Stimulated activated CD4-positive, alpha-beta T cell treated with anti-CD3 and anti-CD28 coated beads, Interleukin-4, amount 100 ng/mL, for 48 hours (primary cell): ENCODE measurements at places on chromosomes 4 and X.

DNA sequence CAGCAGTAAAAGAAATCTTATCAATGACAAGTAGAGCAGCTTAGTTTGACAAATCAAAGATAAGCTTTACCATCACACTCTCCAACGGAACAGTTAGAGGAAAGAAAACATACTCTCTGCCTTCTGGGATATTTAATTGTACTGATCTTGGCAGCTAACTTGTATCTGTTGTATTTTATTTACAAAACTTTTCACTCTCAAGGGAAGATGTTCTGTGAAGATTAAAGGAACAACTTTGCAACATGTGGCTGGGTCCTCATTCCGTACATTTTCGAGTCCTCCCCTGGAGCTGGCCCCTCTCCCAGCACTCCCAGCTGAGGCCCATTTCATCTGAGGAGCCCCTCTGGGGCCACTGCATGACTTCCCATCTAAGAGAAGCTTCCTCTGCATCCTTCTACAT lies 74.4 kb downstream of the RPS3A start:
- no peak for DNase-seq

DNA sequence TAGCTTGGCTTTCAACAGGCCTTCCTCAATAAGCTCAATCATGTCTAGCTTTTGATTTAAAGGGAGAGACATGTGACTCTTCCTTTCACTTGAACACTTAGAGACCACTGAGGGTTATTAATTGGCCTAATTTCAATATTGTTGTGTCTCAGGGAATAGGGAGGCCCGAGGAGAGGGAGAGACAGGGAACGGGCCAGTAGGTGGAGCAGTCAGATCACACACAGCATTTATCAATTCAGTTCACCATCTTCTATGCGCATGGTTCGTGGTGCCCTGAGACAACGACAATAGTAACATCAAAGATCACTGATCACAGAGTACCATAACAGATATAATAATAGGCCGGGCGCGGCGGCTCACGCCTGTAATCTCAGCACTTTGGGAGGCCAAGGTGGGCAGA lies 17.8 kb downstream of the ZNF81 start:
- no peak for DNase-seq

DNA sequence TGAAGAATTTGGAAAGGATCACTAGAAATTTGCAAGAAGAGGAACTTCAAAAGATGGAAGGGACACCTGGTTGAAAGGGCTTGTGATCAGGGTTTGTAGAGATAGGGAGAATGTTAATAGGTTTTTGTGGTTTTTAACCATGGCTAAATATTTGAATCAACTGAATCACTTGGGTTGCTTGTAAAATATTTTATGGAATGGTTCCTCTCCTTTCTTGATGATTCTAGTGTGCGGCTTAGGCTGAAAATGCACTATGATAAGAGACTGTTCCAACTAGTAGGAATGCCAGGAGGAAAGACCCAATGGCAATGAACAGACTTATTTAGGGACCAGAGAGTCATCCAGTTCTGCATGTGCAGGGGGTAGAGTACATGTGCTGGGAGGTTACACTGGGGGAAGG lies 408.2 kb downstream of the ARHGAP24 start:
- no peak for DNase-seq

DNA sequence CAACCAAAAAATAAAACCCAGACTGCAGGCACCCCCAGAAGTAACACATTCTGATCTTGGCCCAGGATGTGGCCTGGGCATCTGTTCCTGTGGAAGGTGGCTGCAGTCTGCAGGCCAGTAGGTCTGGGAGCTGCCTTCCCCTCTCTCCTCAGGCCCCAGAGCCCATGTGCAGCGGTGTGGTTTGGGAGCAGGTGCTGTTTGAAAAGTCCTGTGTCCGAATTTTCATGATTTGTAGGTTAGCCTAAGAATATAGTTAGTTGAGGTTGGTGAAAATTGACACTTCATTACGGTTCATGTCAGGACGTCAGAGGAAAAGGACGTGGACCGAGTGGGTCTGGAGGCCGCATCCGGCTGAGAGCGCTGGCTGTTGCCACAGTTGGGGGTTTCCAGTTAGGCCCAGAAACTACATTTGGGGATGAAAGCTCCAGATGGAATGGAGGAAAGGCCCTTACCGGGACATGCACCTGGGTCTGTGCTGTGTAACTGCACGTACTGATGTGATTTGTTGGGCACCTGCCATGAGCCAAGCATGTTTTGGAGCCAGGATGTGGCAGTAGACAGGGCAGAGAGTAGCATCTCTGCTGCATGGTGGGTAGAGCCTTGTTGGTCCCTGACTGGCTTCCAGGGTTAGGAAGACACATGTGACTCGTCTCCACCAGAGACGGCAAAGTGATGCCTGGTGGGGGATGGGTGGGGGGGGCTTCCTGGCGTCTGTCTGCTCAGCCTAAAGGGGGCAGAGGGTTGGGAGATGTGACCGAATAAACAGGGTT lies 21.7 kb upstream of the HGFAC start:
- DNase-seq, result no peak

- DNase-seq, result no peak
Observed at GRCh38 chr4:142708231-142708630, 137.9 kb downstream of the INPP4B start.

GRCh38 chr4:166839615-166840251 lies 394.6 kb downstream of the SPOCK3 start:
- DNase-seq, result no peak

DNA sequence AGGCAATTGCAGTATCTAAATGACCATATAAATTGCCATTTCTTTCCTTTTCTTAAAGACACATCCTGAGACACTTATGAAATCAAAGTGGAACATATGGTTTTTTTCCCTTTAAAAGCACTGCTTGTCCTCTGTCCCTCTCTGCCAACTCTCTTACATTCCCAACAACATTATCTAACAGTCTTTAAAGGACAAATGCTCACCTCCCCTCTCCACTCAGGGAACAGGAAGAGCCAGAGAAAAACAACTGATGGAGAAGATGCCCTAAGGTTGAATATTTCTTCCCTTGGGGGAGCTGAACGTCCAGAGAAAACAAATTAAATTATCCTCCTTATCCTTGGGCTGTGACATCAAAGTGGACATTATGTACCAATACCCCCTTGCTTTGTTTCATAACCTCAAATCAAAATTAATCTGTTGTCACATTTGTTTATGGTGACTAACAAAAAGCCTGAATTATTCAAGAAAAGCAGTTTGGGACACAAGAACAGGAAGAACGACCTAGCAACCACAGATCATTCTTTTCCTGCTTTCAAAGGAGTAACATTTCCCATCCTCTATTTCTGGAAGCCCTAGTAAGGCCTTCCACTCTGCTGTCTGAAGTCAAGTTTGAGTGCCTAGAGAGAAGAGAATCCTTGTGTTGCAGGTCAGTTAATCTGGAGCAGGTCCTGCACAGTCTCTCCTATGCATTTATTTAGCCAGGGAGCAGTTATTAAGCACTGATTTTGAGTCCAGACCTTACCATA lies 52.6 kb upstream of the PAGE1 start:
- DNase-seq, result no peak

DNA sequence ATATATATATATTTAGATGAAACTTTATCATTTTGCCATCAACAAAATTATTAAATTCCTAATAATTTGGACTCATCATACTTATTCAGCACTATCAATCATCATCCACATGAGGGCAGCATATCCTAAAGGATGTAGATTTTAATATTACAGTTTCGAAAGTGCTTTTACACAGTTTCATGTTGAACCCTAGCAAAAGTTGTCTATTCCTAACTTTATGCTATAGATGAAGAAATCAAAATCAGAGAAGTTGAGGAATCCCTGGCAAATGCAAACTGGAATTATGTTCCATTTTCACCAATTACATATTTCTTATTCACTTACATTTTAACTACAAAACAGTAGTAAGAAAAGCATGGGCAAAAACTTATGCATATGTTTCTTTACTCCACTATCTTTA lies 36.6 kb upstream of the UGT2A1 start:
- no peak for DNase-seq

DNA sequence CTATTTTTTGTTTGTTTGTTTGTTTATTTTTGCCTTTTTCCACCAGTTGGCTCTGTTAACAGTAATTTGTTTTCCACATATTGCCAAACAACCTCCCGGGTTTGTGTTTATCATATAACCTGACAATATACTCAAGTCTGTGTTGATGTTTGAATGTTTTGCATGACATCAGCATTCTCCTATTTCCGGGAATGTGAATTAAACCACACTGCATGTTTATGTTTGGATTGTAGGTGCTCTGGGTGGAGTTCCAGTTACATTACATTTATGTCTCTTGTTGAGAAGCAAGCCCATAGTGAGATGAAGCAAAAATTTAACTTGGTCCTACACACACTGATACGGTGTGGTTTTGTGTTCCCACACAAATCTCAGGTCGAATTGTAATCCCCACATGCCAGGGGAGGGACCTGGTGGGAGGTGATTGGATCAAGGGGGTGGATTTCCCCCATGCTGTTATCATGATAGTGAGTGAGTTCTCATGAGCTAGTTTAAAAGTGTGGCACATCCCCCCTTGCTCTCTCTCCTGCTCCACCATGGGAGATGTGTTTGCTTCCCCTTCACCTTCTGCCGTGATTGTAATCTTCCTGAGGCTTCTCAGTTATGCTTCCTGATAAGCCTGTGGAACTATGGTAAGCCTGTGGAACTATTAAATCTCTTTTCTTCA lies 54.4 kb upstream of the CLNK start:
- no peak for DNase-seq

DNA sequence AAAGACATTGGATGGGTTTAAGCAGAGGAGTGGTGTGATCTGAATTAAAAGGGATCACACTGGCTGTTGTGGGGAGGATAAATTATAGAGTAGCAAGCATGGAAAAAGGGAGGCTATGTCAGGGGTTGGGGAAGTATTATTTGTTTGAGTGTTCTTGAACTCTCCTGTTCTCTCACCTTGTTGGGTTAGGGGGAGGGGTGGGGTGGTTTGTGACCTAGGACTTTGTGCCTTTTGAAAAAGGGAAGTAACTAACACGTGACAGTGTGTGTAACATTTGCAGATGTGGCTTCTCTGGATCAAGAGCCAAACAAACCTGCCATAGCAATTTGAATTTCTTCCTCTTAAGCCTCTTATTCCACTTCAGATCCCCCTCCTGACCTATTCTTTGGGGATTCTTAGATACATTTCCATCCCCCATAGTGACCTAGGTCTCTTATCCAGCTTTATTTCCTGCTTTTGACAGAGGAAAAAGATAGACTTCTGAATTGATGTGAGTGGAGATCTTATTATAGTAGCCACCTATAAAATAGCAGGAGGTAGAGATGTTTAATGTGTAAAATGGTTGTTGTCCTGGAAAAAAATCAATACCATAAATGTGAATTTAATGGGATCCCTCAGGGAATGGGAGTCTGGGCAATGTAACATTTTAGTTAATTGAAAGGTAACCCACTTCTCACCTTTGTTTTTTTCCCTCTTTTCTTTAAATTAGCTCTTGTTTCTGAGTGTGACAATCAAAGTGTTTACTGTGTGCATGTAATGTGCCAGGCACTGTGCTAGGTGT lies 120.4 kb downstream of the CT47B1 start:
- no peak for DNase-seq

- DNase-seq, result no peak
Observed at GRCh38 chrX:39848900-39849299, 248.9 kb downstream of the BCOR start.

GRCh38 chr4:7295911-7296660 lies 103.7 kb downstream of the SORCS2 start:
- DNase-seq, result no peak

DNA sequence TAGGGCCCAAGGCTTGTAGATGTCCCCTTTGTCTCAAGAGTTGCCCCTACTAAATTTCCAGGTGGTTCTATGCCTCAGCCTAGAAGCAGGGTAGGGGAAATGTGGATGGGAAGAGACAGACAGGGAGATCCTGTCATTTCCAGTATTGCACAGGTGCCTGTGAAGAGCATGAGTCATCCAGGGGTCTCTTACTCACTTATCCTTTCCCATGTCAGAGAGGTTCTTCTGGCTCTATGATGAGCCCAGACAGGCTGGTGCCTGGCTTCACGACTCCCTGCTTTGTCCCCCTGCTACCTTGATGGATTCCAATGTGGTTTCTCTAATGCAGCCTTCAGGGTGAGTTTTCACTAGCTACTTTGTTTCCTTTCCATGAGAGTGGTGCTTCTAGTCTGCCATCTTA lies 35.2 kb upstream of the DDX60 start:
- no peak for DNase-seq

DNA sequence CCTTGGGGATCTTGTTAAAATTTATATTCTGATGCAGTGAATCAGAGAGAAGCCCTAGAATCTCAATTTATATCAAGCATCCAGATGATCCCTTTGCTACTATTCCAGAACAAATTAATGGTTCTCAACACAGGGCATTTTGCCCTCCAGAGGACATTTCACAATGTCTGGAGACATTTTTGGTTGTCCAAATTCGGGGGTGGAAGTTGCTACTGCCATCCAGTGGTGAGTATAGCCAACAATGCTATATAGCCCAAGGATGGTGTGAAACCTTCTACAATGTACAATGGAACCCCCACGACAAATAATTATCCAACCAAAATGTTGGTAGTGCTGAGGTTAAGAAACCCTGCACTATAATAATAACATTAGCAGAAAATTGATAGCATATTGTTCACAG lies 2440.0 kb downstream of the PCDH7 start:
- no peak for DNase-seq

DNA sequence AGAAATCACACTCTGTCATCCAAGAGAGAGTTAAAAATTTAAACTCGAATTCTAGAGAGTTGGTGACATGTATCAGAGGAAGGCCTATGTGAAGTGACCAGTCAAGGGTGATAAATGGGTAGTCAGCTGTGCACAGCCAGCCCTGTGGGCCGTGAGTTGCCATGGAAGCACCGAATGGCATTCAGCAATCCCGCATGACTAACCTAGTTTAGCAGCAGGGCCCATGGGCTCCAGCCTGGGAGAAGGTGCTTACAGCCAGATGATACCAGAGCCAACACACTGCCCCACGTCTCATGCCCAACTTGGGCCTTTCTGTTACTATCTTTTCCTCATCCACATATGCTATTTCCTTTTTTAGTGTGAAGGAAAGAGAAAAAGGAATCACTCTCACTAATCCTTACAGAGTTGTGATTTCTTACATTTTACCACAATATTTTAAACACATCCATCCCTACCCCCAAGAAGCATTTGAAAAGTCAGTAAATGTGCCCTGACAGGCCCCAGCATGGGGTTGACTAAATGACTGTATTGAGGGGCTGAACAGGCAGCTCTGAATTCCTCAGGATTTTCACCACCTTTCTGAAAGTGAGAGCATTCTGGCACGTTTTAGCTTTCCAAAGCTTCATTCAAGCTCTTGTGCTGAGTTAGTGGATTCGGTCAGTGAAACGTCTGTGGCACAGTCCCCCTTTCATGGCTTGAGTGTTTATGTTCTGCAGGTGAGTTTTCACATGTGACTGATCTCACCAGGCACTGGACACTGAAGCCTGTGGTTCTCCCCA lies 104.2 kb downstream of the AFF1 start:
- no peak for DNase-seq

GRCh38 chr4:75630937-75631329 lies 605 bp upstream of the CDKL2 start:
- DNase-seq, result no peak

DNA sequence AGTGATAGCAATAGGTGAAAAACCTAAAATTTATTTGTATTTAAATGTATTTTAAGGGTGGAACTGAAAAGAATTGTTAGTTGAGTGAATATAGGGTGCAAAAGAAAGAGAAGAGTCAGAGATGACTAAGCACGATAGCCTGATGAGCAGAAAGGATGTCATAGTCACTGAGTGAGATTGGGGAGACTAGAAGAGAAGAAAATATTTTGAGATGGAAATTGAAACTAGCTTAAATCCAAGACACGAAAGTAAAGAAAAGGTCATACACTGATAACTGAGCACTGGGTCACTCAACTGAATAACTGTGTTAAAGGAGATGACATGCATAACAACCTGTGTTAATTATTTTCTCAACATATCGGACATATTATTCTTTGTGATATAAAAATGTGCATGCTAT lies 55.5 kb downstream of the SPANXN4 start:
- DNase-seq, result no peak
